Foreskin keratinocyte (primary cell): ENCODE measurements at places on chromosomes 3 and 15. TPM values are rescaled to one million over a fixed set of nuclear protein-coding genes. Genes with fewer than 3 reads are reported as not detected.

DNA sequence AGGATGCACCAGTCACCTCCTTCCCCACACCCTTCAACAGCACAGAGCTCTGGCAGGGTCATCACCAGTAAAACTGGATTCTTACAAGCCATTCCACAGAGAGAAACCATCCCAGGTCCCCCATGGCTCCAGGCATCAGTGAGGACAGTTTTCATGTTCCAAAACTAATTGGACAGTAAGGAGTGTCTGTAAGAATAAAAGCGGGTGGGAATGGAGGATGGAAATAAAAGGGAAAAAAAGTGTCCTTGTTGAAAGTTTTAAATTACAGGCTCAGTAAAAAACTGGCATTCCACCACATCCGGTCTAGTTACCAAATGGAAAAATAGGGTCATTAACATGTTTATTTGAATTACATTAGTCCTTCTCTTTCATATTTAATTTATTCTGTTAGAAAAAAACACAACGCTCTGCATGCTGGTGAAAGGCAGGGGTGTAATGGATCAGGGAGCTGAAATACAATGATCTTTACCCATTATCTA, 117.4 kb downstream of the TIGIT start:
- DNase-seq, result no peak

DNA sequence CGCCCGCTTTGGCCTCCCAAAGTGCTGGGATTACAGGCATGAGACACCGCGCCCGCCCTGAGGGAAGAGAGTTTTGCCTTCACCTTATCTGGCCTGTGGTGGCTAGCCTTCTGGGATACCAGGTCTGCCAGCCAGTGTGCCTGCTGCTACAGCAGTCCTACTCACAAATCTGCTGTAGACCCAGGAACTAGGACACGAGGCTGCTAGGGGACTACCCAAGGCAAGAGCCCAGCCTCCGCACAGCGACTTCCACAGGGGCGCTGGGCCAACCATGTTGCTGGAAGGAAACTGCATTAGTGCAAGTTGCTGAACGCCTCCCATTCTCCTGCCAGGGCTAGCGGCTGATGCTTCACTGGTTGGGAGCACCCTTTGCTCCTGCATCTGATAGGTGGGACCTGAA, 53.7 kb downstream of the DHX30 start:
- DNase-seq, result no peak

DNA sequence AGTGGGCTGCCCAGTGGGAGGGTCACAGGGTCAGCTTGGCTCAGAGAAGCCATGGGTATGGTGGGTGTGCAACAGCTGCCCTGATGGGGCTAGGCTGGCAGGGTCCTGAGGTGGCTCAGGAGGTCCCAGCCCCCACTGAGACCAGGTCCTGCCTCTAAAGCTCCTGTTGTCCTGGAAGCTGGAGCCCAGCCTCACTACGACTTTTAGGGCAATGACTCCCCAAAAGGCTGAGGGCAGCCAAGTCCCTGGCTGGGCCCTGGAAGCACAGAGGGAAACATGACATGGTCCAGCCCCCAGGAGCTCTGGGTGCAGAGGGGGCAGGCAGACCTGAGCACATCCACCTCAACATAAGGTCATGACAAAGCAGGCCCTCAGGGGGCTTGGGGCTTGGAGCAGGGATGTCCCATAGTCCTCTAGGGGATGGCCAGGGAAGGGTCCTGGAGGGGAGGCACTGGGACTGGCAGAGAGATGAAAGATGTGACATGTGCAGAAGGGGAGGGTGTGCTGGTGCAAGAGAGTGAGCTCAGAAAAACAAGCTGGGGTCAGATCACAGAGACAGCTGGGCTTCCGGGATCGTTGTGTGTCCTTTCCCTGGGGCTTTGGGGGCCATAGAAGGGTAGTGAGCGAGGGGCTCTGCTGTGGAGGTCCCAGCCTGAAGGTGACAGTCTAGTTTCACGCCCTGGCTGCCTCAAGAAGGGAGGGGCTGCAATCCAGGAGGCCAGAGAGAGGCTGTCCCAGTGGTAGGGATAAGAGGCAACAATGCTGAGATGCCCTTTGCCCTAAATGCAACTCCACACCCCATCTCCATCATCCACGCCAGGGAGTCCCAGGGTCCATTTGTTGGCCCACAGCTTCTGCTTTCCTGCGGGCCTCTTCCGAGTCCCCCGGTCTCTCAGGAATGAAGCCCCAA, 639 bp upstream of the ITIH3 start:
- DNase-seq, result no peak

- no peak for DNase-seq
Observed at GRCh38 chr3:89360156-89360555, 252.7 kb downstream of the EPHA3 start.

- DNase-seq, result no peak
Observed at GRCh38 chr3:18847583-18848197, 300.6 kb upstream of the KCNH8 start.

DNA sequence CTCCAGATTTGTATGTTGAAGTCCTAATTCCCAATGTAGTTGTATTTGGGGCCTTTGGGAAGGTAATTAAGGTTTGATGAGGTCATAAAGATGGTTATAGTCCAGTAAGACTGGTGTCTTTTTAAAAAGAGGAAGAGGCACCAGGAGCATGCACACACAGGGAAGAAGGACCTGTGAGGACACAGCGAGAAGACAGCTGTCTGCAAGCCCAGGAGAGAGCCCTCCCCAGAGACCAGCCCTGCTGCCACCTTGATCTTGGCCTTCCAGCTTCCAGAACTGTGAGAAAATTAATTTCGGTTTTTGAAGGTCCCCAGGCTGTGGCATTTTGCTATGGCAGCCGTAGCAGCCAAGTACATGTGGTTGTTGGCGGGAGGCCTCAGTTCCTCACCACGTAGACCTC, 32.8 kb upstream of the TSEN2 start:
- no peak for DNase-seq

DNA sequence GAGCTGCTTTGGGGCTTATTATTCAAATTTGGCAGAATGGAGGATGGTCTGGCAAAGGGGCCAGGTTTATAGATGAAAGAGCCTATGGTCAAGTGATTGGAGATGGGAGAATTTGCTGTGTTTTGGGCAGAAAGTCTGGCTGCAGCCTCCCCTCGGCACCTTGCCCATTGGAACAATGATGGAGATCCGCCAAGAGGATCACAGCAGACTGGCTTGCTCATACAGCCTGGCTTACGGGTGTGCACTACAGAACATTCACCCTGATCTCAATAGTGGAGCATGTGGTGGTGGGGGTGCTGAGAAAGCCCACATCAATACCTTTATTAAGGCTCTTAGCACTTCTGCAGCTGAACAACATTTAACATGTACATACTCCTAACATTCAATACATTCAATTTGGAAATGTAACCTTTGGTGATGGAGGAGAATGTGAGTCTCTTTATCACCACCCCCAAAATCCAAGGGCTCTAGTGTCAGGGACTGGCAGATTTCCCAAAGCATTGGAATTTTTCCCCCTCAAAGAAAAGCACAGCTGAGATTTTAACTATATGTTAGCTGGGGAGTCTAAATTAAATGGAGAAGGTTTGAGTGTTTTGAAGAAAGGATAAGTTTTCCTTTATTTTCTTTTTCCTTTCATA, 118.4 kb upstream of the TMC3 start:
- no peak for DNase-seq

The GP9 gene
- polyA plus RNA-seq, result not detected in 2 replicates

GRCh38 chr3:181920409-181920808, 208.7 kb downstream of the SOX2 start:
- DNase-seq, result no peak

DNA sequence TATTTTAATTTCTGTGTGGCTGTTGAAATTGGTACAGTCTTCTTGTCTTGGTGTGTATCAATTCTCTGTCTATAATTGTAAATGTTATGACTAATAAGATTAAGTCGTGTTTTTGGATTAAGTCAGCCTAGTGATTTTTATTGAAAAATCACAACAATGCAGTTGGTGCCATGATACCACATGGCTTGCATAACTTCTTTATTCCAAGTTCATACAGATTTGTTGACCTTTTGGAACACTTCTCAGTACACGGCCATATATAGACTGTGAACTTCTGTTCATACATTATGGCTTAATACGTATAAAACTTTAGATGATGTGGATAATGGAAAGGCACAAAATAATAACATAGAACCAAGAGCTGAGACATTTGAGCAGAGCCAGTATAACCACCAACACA, 121.2 kb upstream of the NAALADL2 start:
- no peak for DNase-seq

GRCh38 chr15:57102858-57103257, 184.4 kb downstream of the TCF12 start:
- DNase-seq, result no peak

The GABRB3 gene
- polyA plus RNA-seq, result 0.27 and 0.43 TPM in 2 replicates

GRCh38 chr3:131630097-131630496, 127.3 kb upstream of the MRPL3 start:
- no peak for DNase-seq

The ABI3BP gene
- polyA plus RNA-seq, result 0.62 and 0.68 TPM in 2 replicates

The PP2D1 gene
- polyA plus RNA-seq, result not detected in 2 replicates

- DNase-seq, result no peak
Observed at GRCh38 chr3:69309814-69310213, 76.1 kb downstream of the FRMD4B start.

The WWTR1 gene
- 7.2 and 12.6 TPM in 2 replicates for polyA plus RNA-seq

The OXTR gene
- polyA plus RNA-seq, result 0.30 and 0.43 TPM in 2 replicates

DNA sequence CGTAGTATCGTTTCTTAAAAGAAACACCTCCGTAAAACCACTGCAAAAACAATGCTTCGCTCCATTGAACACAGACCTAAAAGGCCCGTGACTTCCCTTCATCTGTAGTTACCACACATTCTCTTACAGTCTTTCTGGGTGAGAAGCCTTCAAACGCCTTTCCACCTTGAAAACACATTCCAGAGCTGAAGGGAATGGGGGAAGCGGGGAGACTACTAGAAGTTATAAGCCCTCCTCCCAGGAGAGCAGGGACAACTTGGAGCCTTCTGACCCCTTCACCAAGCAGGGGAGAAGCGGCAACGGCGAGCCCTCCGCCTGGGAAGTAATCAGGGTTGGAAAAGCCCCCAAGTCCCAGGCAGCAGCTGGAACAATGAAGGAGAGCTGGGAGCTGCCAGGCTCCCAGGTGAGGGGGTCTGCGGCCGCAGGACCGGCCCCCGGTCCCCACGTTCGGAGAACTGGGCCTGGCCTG, 461 bp downstream of the SECISBP2L start:
- DNase-seq, result peak; percentile 47

DNA sequence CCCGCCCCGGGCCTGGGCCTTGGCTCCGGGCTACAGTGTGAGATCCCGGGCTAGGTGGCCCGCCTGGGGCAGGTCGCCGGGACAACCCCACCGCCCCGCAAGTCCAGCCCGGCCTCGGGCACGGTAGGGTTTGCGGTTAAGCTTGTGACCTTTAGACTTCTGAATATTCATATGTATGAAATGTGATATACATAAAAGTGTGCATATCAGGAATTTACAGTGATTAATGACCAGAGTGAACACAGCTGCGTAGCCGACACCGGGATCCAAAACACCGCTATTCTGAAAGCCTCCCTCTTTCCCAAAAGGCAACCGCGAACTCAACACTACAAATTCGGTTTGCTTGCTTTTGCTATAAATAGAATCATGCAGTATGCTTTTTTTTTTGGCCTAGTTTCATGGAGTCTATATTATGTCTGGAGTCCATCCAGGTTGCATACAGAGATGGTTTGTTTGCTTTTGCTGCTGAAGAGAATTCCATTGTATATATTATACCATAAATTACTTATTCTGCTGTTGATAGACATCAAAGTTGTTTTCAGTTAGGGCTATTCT, 636 bp upstream of the SNRPA1 start:
- no peak for DNase-seq
